EH (cell line): ENCODE measurements at places on chromosomes 5 and 9.
A peak's percentile ranks its signal among the peaks of the same experiment; 100 is the strongest.

GRCh38 chr9:86636038-86636437 is 281.8 kb upstream of the TUT7 start:
- no peak for DNase-seq

GRCh38 chr5:130141659-130142320 is 237.5 kb downstream of the CHSY3 start:
- DNase-seq = peak; percentile 59

DNA sequence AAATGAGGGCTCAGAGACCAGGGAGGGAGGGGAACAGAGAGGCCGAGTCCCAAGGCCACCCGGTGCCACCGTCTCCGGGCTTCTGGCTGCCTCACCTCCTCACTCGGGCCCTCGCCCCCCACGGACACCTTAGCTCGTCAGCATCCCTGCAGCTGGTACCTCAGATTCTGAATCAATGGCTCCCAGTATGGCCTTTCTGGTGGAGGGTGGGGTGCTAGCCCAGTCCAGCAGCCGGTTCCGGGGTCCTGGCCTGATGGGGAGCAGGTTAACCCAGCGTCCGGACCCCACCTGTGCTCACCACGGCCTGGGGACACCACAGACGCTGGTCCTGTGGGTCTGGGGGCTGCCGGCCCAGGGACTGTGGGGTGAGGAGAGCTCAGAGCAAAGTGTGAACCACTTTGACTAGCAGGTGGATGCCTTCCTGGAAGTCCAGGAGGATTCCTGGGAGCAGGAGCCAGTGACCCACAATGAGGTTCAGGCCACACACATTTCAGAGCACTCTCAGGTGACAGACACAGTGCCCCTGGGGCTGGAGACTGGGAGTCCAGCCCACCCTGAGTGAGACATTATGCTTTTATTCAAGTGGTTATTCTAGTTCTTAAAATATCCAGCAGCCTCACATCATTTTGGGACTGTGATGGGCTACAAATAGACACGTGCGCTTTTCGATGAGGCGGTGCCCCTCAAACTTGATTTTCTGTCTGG is 53.3 kb downstream of the AHRR start:
- DNase-seq = no peak

- DNase-seq = no peak
Observed at GRCh38 chr9:124549016-124549415, 41.8 kb upstream of the NR5A1 start.

- no peak for DNase-seq
Observed at GRCh38 chr5:122844136-122844909, 1.1 kb upstream of the SNX24 start.

DNA sequence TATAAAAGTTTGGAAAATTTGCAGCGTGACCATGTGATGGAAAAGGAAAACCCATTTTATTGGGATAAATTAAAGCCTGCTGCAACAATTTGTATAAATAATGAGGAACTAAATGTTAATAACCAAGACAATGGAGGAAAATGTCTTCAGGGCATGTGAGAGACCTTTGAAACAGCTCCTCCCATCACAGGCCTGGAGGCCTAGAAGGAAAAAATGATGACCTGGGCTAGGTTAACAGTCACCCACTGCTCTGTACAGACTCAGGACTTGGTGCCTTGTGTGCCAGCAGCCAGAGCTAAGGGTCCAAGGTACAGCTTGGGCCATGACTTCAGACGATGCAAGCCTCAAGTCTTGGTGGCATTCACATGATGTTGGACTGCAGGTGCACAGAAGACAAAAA is 22.0 kb upstream of the UGT3A1 start:
- DNase-seq = no peak

- DNase-seq = no peak
Observed at GRCh38 chr5:145072889-145073288, 762.3 kb downstream of the PRELID2 start.

DNA sequence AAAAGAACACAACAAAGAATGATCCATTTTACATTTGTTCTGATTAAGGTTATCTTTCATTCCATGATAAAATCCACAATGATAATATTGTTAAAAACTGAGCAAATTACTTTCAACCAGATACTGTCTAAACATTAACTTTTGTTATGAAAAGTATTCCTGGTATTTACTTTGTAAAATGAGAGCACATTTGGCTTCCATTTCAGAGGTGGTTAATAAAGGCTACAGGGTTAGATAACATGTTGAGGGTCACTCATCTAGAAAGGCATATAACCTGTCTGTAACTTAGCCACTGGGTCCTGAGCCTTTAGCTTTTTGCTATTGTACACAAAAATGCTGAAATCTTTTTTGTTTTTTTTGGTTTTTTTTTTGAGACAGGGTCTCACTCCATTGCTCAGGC is 99.3 kb downstream of the ANXA2R start:
- no peak for DNase-seq

GRCh38 chr5:107955321-107955720 is 284.6 kb upstream of the EFNA5 start:
- no peak for DNase-seq

- DNase-seq = no peak
Observed at GRCh38 chr9:135248111-135248510, 160.6 kb downstream of the OLFM1 start.

GRCh38 chr9:18923167-18923566 is 109.8 kb downstream of the SAXO1 start:
- DNase-seq = no peak

- DNase-seq = peak; percentile 68
Observed at GRCh38 chr9:91777292-91777830, 172.7 kb downstream of the ROR2 start.

DNA sequence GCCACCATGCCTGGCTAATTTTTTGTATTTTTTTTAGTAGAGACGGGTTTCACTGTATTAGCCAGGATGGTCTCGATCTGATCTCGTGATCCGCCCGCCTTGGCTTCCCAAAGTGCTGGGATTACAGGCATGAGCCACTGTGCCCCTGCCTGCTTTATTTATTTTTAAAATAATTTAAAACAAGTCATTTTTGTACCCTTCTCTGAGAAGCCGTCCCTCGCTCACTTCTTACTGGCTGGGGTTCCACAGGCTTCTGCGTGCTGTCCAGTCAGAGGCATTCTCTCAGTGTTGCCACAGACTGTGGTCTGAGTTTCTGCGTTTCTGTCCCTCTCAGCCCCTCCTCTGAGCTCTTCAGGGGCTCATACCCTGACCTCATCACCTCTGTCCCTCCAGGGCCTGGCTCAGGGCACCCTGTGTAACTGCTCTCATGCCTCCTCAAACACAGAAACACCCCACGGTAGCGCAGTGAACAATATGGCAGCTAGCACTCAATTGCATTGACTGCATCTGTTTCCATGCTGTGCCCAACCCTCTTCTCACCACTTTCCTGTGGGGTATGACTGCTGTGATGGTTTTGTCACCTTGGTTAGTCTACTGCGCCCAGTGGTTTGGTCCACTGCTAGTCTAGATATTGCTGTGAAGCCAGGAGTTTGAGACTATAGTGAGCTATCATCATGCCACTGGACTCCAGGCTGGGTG is 44.3 kb upstream of the SH3PXD2B start:
- DNase-seq = no peak

GRCh38 chr9:136572003-136572827 is 26.4 kb upstream of the NOTCH1 start:
- peak; percentile 91 for DNase-seq

DNA sequence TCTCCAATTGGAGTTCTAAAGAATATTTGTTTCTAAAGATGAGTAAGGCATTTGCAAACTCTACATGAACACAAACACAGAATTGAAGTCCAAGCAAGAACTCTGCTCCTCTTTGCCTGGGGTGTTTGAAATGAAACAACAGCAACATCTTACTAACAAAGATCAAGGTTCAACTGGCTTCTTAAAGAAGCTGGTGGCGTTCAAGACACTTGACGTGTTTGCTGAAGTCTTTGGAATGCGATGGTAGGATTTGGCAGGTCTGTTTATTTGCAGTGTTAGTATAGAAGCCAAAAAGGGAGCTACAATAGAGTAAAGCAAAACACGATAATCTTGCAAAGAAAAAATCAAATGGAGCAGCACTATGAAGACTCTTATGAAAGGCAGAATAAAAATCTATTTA is 94.9 kb downstream of the BASP1 start:
- no peak for DNase-seq

DNA sequence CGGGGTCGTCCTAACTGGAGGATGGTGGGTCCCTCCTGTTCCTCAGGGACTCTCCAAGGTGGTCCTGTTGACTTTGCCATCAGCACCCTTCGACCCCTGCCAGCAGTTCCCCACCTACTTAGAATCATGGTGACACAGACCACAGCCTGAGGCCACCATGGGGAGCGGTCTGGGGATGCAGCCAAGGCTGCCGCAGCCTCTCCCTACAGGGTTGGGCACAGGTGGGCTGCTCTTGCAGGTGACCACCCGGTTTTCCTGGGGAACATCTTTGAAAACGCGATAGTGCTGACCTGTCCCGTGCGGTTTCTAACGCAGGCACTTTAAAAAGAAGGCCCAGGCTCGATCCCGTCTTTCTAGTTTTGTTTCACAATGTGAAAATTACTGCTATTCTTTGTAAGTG is 12.7 kb upstream of the CEL start:
- DNase-seq = no peak

DNA sequence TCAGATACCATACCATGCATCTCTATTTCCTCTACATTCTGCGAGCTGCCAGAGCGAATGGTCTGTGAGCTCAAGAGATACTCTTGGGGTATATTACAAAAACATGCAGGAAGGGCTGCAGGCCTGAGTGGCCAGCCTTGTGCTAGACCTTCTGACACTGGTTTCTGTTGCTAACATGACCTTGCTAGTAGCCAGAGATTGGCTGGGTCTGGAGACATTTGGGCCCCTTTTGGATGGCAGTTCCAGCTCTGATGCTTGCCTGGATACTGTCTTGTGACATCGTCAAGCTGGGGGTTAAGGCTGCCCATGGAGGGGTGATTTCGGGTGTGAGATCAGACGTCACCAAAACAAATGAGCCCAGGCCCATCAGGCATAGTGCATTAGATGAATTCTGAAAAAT is 56.1 kb upstream of the FSTL4 start:
- DNase-seq = no peak

DNA sequence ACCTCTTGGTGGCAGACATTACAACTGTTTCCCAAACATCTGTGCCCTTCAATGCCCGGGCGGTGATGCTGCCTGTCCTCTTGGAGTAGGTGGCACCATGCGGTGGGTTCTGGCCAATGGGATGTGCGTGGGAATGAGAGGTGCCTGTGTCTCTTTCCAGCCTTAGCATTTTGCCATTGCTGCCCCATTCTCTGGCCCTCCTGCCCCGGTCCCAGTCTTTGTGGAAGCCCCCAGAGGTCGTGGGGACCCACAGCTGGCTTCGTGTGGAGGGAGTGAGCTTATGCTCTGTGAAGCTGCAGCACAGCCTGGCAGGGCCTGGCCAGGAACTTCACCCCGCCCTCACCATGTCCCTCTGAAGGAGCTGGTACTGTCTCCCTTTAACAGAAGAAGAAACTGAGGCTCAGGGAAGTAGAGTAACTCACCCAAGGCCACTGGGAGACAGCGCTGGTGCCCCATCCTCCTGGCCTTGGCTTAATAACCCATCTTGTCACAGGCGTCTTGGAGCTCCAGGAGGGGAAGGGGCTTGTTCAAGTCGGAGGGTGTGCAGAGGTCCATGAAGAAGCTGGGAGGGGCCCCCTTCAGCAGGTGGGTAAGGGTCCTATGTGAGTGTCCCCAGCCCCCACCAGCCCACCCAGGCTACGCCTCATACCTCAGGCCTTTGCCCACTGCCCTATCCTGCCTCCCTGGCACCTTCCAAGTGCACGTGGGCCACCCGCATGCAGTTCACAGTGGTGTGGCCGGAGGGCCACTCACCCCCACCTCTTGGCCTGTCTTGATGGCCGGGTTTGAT is 173.6 kb downstream of the GAPVD1 start:
- no peak for DNase-seq

- DNase-seq = no peak
Observed at GRCh38 chr5:155019601-155020226, 6.2 kb downstream of the KIF4B start.

DNA sequence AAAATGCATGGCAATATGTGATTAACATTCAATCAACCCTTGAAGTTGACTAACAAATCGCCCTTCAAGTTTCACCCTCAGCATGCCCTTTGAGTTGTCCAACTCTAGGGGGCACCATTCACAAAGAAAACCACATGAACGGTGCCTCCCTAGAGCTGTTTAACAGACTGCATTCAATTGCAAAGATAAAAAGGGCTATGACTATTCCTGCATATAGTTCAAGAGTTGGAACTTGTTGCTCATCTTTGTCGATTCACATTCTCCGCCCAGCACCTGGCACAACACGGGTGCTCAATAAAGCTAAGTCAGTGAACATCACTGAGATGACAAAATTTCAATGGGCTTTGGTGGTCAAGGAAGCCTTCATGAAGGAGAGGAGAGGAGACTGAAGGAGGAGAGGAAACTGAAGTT is 69.6 kb upstream of the SLC30A5 start:
- peak; percentile 56 for DNase-seq

DNA sequence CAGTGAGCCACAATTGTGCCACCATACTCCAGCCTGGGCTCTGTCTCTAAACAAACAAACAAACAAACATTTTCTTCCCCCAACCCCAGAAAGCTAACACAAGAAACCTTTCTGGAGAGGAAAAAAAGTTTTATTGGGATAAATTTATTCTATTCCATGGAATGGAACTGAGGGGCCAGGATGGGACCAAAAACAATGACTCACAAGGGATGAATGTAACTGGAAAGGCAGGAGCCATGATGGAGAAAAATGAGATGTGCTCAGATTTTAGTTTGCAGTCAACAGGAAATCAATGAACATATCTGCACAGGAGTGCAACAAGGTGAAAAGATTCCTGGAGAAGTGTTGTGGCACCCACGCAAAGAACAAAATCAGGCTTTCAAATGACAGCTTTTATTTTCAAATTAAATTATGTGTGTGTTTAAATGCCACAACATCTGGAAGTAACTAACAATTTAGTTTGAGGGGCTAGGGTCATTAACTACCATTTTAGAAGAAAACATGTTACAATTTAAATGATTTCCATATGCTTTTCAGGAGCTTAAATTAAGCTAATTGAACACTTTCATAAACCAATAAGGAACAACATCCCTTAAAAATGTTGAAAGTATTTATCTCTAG is 208.6 kb downstream of the TSSK1B start:
- DNase-seq = no peak

DNA sequence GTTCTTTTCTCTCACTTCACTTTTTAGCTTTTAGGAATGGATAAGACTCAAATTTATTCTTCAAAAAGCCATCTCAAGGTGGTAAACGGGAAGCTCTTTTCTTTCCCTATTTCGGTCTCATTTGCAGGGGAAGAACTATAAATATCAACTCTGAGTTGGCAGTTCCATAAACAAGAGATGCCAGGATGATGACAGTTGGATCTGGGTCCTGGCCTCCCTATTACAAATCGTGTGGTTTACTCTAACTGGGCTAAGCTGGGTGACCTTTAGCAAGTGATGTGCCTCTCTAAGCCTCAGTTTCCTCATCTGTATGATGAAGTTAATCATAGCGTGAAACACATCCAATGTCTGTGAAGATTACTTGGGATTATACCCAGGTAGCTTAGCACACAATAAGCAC is 44.2 kb downstream of the TLE4 start:
- DNase-seq = peak; percentile 65

- DNase-seq = no peak
Observed at GRCh38 chr9:114031948-114032840, 45.9 kb downstream of the AMBP start.

GRCh38 chr9:22142671-22143070 is 133.6 kb upstream of the CDKN2B start:
- peak; percentile 13 for DNase-seq

- no peak for DNase-seq
Observed at GRCh38 chr5:172550996-172551395, 90.1 kb upstream of the NEURL1B start.

- DNase-seq = no peak
Observed at GRCh38 chr5:34574936-34575467, 81.1 kb upstream of the RAI14 start.

GRCh38 chr9:78004478-78005229 is 27.0 kb downstream of the GNAQ start:
- no peak for DNase-seq
